ENCODE measurements at places on chromosomes 7 and 10. TPM values are rescaled to one million over a fixed set of nuclear protein-coding genes. Genes with fewer than 3 reads are reported as not detected.

The CDC14C gene
- polyA plus RNA-seq, result 0.08 TPM

The TBC1D12 gene
- polyA plus RNA-seq, result 21.6 TPM

The NRAP gene
- polyA plus RNA-seq, result not detected

The CYP2W1 gene
- polyA plus RNA-seq, result 2.1 TPM

The MPP7 gene
- 8.8 TPM for polyA plus RNA-seq

The NXPH1 gene
- polyA plus RNA-seq, result 0.25 TPM

The SPDYE1 gene
- 2.1 TPM for polyA plus RNA-seq

The CYP2C19 gene
- polyA plus RNA-seq, result 0.12 TPM

The TNKS2 gene
- 69.3 TPM for polyA plus RNA-seq

The FRA10AC1 gene
- 58.4 TPM for polyA plus RNA-seq

The PRSS2 gene
- not detected for polyA plus RNA-seq

The FAM20C gene
- 68.5 TPM for polyA plus RNA-seq

The SHH gene
- polyA plus RNA-seq, result 2.1 TPM

The AKR1C1 gene
- 15.3 TPM for polyA plus RNA-seq

Data from left kidney (tissue), 8 donors.